ENCODE measurements at places on chromosomes 6 and 20.
A peak's percentile ranks its signal among the peaks of the same experiment; 100 is the strongest.

DNA sequence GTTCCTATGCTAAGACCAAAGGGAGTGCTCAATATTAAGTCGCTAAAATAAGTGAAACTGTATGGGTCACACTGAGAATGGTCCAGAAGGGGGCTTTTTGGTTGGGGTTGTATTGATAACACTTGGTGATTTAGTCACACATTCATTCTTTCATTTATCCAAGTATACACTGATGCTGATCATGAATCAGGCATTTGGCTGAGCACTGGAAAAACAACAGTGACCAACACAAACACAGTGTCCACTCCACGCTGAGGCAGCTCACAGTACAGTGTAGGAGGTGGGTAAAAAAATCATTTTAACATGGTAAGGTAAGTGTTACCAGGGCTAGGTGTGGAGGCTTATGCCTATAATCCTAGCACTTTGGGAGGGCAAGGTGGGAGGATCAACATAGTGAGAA, 9.2 kb upstream of the FAM83C start:
- DNase-seq = no peak

- no peak for DNase-seq
Observed at GRCh38 chr20:58005581-58006345, 222.7 kb downstream of the ANKRD60 start.

- DNase-seq = no peak
Observed at GRCh38 chr6:7112741-7113313, 5.1 kb downstream of the RREB1 start.

- no peak for DNase-seq
Observed at GRCh38 chr6:155291291-155291690, 23.0 kb downstream of the TFB1M start.

DNA sequence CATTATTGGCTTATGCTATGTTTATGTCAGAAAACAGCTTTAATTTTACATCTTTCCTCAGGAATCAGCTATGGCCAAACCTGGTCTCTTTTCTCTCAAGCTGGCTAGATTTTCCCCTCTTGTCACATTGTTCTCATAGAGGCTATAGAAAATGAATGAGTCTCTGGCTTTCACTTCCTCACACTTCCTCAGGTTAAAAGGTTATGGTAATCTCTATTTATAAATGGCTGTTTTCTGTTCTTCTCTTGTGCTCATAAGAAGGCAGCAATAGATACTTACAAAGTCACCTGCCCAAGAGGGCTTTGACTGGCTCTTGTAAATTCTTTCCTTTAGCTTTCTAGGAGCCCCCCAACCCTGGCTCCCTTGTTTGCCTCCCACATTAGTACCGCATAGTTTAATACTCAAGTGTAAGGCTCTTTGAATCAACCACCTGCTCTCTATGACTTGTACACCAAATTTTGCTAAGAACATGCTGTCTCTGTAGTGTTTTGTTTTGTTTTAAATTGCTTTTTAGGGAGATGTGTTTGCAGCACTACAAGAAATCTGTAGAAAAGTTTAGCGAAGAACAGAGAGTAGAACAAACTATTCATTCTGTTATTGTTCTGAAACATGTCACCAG, 897.4 kb upstream of the CITED2 start:
- no peak for DNase-seq

DNA sequence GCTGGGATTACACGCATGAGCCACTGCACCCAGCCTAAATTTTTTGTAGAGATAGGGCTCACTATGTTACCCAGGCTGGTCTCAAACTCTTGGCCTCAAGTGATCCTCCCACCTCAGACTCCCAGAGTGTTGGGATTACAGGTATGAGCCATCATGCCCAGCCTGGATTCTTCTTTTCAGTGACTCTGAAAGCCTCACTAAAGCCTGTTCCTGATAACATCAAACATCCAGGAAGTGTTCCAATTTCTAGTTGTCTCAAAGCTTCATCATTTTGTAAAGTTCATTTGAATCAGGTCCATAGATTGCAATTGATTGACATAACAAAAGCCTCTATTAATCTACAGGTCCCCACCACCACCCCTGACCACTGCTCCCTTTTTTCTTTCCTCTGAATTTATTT, 29.2 kb upstream of the CHMP4B start:
- DNase-seq = no peak

GRCh38 chr6:149563203-149563927, 2.8 kb upstream of the GINM1 start:
- peak; percentile 82 for DNase-seq

DNA sequence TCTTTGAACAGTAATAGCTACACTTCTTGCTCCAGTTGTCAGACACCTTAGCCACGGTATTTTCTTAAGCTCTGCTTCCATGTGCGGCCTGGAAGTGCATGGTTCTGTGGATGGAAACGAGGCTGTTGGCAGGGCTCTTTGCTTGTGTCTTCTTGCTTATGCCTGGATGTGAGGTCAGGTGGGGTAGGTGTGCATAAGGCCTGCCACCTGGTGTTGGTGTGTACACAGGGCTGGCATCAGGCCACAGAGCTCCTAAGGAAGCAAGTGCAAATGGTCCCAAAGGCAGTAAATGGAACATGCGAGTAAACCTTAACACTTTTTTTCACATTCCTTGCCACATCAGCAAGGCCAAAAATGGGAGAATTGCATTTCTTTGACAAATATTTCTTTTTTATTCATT, 158.1 kb upstream of the GMDS start:
- no peak for DNase-seq

DNA sequence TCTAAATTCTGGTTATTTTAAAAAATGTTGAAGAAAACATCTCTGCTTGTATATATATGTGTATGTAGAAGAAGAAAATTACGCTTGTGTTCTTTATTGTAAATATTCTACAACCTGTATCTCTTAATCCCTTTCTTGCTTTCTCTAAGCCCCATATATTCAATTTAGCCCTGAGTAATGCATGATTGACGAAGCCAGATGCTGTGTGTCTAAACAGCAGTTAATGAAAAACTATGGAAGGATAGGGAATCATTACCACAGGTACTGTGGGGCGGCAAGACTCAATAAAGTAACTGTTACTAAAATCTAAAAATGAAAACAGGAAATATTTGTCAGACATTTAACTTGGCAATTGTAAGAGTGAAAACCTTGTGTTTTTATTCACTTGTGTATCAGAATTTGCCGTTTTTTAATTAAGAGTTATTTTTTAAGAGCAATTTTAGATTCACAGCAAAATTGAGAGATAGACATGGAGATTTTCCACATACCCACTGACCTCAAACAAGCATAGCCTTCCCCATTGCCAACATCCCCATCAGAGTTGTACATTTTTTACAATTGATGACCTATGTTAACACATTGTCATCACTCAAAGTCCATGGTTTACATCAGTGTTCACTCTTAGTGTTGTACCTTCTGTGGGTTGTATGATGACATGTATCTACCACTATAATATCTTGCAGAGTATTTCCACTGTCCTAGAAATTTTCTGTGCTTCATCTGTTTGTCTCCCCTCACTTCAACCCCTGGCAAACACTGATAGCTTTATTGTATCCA, 76.7 kb downstream of the BCKDHB start:
- no peak for DNase-seq
